Sigmoid colon (tissue), 7 donors: ENCODE measurements at places on chromosomes 11 and 22. TPM values are rescaled to one million over a fixed set of nuclear protein-coding genes. Genes with fewer than 3 reads are reported as not detected.

- H3K36me3 ChIP-seq = no peaks in the 10 kb centered on the region
- peak overlapping the region; percentile 50 for H3K27ac ChIP-seq
- H3K4me1 ChIP-seq = peaks cover 42% of the 10 kb centered on the region
- H3K4me3 ChIP-seq = no peak overlapping the region
- DNase-seq = peak; percentile 81
Measured at GRCh38 chr22:44698531-44699421, 3.2 kb upstream of the PRR5 start.

- no peaks in the 10 kb centered on the region for H3K27me3 ChIP-seq
- H3K4me3 ChIP-seq = no peak overlapping the region
- peaks cover 15% of the 10 kb centered on the region for H3K4me1 ChIP-seq
- DNase-seq = no peak
- H3K27ac ChIP-seq = no peak overlapping the region
- H3K36me3 ChIP-seq = peaks cover 27% of the 10 kb centered on the region
Measured at GRCh38 chr11:47569646-47570045, 4.2 kb downstream of the PTPMT1 start.

Gene C11orf21
- not detected for total RNA-seq

- H3K27me3 ChIP-seq = no peaks in the 10 kb centered on the region
- no peak overlapping the region for H3K27ac ChIP-seq
- H3K4me1 ChIP-seq = peaks cover 22% of the 10 kb centered on the region
Measured at GRCh38 chr11:26762089-26762488, 40.2 kb upstream of the SLC5A12 start.

GRCh38 chr22:22945195-22945594 is 57.6 kb downstream of the IGLL5 start:
- no peak for DNase-seq
- no peak overlapping the region for H3K4me3 ChIP-seq
- no peak overlapping the region for H3K27ac ChIP-seq
- H3K4me1 ChIP-seq = no peaks in the 10 kb centered on the region
- H3K36me3 ChIP-seq = no peaks in the 10 kb centered on the region
